GM10248 (cell line): ENCODE measurements at places on chromosomes 11 and 22.

- DNase-seq: no peak
Observed at GRCh38 chr11:76806608-76807205, 23.6 kb downstream of the TSKU start.

GRCh38 chr11:69986830-69987229 is 91.3 kb upstream of the ANO1 start:
- DNase-seq: no peak

DNA sequence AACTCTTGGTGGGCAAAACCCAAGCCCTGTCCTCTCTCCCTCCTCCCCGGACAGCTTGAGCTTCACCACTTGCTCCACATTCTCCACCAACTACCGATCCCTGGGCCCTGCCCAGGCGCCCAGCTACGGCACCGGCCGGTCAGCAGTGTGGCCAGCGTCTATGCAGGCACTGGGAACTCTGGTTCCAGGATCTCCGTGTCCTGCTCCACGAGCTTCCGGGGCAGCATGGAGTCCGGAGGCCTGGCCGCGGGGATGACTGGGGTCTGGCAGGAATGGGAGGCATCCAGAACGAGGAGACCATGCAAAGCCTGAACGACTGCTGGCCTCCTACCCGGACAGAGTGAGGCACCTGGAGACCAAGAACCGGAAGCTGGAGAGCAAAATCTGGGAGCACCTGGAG is 68.9 kb upstream of the RTL6 start:
- no peak for DNase-seq

GRCh38 chr22:42365111-42365865 is 66.9 kb downstream of the NFAM1 start:
- no peak for DNase-seq

- no peak for DNase-seq
Observed at GRCh38 chr22:48940266-48941032, 887.2 kb downstream of the BRD1 start.

DNA sequence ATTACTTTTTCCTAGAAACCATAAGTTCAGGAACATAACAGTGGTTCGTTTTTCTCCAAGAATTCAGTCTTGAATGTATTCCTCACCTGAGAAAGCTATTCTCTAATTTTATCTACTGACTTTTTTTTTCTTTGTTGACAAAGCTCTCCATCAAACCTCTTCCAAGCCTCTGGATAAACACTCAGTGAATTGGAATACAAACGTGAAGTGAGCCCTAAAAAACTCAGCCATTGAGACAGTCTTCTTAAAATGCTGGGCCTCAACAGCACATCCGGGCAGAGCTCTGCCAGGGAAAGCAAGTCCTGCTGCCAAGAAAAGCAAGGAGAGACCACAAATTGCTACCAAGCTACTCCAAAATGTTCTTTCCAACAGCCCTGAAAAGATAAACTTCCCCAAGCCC is 7.7 kb upstream of the SLC1A2 start:
- DNase-seq: no peak

- DNase-seq: no peak
Observed at GRCh38 chr11:110530900-110531741, 101.4 kb downstream of the FDX1 start.

- DNase-seq: no peak
Observed at GRCh38 chr11:70637186-70637800, 239.0 kb downstream of the CTTN start.
